T-cell (primary cell): ENCODE measurements at places on chromosomes 12 and 14.

GRCh38 chr12:2053691-2054090 is 904 bp downstream of the CACNA1C start:
- no peak for DNase-seq

GRCh38 chr12:2641207-2641606 is 153.6 kb upstream of the FKBP4 start:
- no peak for DNase-seq

DNA sequence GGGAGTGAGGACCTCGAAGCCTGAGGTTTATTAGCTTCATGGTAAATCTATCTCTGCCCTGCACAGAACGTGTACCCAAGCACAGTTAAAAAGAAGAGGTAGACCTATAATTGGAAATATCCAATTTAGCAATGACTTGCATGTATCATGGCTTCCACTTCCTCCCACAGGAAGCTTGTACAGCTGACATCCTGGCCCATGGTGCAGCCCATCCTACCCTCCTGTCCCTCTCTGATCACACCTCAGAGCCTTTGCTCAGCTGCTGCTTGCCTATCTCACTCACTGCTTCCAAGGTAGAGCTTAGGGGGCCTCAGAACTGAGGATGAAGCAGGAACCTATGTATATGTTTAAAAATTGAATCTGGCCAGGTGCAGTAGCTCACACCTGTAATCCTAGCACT is 4.3 kb upstream of the BCDIN3D start:
- no peak for DNase-seq

GRCh38 chr14:98321841-98322240 is 950.2 kb downstream of the BCL11B start:
- no peak for DNase-seq

GRCh38 chr14:104268725-104269436 is 130.5 kb downstream of the KIF26A start:
- no peak for DNase-seq

- DNase-seq, result no peak
These were observed 39.8 kb downstream of the SLC24A4 start for GRCh38 chr14:92362781-92363235.

GRCh38 chr14:36702474-36702873 is 40.8 kb downstream of the PAX9 start:
- no peak for DNase-seq
